Foreskin keratinocyte (primary cell): ENCODE measurements at places on chromosomes 3 and 15. TPM values are rescaled to one million over a fixed set of nuclear protein-coding genes. Genes with fewer than 3 reads are reported as not detected.

Gene PLSCR2
- not detected in 2 replicates for total RNA-seq

Gene SLC22A14
- 0.14 TPM in 1 of 2 replicates, not detected in the other for total RNA-seq

Gene SV2B
- not detected in 2 replicates for total RNA-seq

Gene ACOX2
- 0.34 and 0.42 TPM in 2 replicates for total RNA-seq

Gene FRMD5
- 10.1 and 11.5 TPM in 2 replicates for total RNA-seq

Gene IL20RB
- total RNA-seq, result 104 and 118 TPM in 2 replicates

Gene LRRIQ4
- 0.04 TPM in 1 of 2 replicates, not detected in the other for total RNA-seq

Gene PLA2G4D
- 0.07 and 0.14 TPM in 2 replicates for total RNA-seq

Gene SLC27A2
- total RNA-seq, result 0.07 and 0.11 TPM in 2 replicates

Gene PLA2G4E
- 0.07 and 0.14 TPM in 2 replicates for total RNA-seq

Gene GPR149
- total RNA-seq, result not detected in 2 replicates

Gene DLEC1
- not detected in 2 replicates for total RNA-seq

Gene NXPE3
- total RNA-seq, result 14.9 and 16.8 TPM in 2 replicates

Gene RETNLB
- total RNA-seq, result not detected in 2 replicates

Gene TPRA1
- total RNA-seq, result 31.5 and 34.8 TPM in 2 replicates

Gene KY
- total RNA-seq, result not detected in 2 replicates

Gene ISLR
- total RNA-seq, result not detected in 2 replicates

Gene ACKR2
- total RNA-seq, result 0.20 and 0.21 TPM in 2 replicates

Gene GOLGA8J
- total RNA-seq, result 0.07 TPM in 1 of 2 replicates, not detected in the other

Gene FANCD2OS
- total RNA-seq, result not detected in 2 replicates

Gene LYZL4
- not detected in 2 replicates for total RNA-seq

Gene NRG4
- total RNA-seq, result not detected in 2 replicates
